ENCODE measurements at places on chromosomes 12 and 14.
A peak's percentile ranks its signal among the peaks of the same experiment; 100 is the strongest.

DNA sequence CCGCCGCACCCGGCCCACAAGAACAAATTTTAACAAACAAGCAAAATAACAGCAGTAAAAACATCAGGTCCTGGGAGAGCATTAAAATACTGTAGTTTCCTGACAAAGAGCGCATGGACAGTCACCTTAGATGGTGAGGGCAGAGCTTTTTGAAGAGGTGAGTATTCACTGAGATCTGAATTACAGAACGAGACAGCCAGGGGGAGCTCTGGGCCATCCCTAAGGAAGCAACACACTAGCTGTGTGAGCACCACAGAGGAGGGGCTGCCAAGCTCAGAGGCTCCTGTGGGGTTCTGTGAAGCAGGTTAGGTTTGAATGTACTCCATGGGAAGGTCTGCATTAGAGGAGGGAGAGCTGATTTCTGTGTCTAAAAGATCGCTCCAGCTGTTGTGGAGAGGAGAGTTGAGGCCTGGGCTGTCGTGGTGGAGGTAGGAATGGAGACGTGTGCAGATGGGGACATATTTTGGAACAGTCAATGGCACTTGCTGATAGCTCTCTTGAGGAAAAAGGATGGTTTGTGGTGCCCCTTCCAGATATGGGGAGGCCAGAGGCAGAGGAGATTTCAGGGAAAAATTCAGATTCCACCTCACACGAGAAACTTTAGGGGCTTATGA is 72.9 kb downstream of the TRAFD1 start:
- peak; percentile 6 for DNase-seq

GRCh38 chr12:95621725-95622124 is 70.4 kb upstream of the USP44 start:
- no peak for DNase-seq

GRCh38 chr12:111775205-111776193 is 8.8 kb downstream of the ALDH2 start:
- peak; percentile 65 for DNase-seq

GRCh38 chr12:9392842-9393241 is 184.6 kb upstream of the PZP start:
- no peak for DNase-seq

GRCh38 chr12:120115692-120116440 is 687 bp downstream of the RAB35 start:
- no peak for DNase-seq
